ENCODE measurements at places on chromosomes 3 and 15. TPM values are rescaled to one million over a fixed set of nuclear protein-coding genes. Genes with fewer than 3 reads are reported as not detected.

Gene GRIP2
- total RNA-seq, result not detected

Gene CPNE4
- total RNA-seq, result 0.35 TPM

Gene ROPN1
- total RNA-seq, result not detected

Gene MYO5C
- 18.3 TPM for total RNA-seq

GRCh38 chr15:60313906-60314305, 83.9 kb downstream of the ANXA2 start:
- DNase-seq, result no peak

- peak; percentile 2 for DNase-seq
Observed at GRCh38 chr15:77569729-77570125, 63.0 kb downstream of the LINGO1 start.

GRCh38 chr3:105139881-105140560, 226.7 kb upstream of the ALCAM start:
- no peak for DNase-seq

- no peak for DNase-seq
Observed at GRCh38 chr3:56819016-56819809, 17.5 kb upstream of the ARHGEF3 start.

DNA sequence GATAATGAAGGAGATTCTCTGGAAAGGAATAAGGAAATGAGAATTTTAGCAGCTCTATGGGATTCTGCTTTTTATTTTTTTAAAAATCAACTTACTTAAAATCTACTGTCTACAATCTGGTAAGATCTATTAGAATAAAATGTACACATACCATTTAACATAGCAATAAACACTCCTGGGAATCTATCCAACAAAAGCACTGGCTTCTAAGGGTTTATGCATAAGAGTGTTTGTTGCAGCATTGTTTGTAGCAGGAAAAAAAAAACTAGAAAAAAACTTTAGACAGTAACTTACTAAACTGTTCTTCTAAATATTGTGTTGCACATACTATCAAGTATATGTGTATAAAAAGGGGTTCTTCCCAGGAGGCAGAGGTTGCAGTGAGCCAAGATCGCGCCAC, 15.7 kb upstream of the RBP1 start:
- DNase-seq, result peak; percentile 52

- no peak for DNase-seq
Observed at GRCh38 chr3:129567176-129567705, 24.3 kb downstream of the H1-8 start.

DNA sequence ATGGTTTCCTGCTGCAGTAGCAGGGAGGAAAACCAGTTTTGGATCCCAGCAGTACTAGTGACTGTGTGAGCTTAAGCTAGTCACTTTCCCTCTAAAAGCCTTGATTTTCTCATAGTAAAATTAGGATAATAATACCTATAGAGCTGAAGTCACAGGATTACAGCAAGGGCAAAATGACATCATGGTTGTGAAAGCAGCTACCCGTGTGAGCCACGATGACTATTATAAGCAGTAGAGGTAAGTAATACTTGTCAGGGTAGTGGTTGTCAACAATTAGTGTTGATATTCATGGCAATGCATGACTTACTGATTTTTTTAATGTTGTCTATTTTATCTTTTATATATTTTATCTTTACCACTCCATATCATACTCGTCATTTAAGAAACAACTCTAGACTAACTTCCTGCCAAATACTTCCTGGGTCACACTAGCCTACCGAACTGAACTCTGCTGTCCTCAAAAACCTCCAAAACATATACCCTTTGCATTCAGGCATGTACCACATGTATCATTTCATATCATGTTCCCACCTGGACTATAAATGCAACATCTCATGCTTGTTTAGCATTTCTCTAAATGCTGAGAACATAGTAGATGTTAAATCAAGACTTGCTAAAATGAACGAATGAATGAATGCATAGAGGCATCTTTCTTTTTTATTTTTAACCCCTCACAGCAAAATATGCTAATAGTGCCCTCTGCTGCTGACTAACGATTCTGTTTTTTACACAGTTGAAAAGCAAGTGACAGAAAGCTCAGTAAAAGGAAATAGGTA, 172.6 kb downstream of the P3H2 start:
- peak; percentile 57 for DNase-seq

GRCh38 chr3:178845420-178846118, 226.0 kb downstream of the ZMAT3 start:
- DNase-seq, result peak; percentile 18

- no peak for DNase-seq
Observed at GRCh38 chr15:83711236-83711635, 57.3 kb downstream of the ADAMTSL3 start.

DNA sequence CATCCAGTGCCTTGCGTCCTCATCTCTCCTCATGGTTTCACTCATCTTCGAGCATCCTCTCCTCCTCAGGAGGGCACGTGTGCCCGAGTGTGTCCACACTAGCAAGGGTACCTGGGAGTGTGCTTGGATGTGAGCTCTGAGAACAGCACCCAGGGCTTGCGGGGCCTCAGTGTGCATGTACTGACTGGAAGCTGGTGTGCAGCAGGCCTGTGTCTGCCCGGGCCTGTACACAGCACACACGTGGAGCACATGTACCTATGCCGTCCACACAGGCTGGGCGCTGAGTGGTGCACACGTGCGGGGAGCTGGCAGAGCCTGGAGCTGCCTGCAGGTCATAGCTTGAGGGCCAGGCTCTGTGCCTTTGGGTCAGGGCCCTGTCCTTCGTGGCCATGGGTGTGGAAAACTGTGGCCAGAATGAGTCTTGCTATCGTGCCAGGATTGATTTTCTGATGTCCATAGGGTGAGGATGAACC, 34.9 kb downstream of the TSPAN3 start:
- DNase-seq, result no peak

- peak; percentile 69 for DNase-seq
Observed at GRCh38 chr3:142027735-142028134, 121.6 kb downstream of the TFDP2 start.

- DNase-seq, result no peak
Observed at GRCh38 chr3:154011036-154011435, 110.2 kb upstream of the ARHGEF26 start.

DNA sequence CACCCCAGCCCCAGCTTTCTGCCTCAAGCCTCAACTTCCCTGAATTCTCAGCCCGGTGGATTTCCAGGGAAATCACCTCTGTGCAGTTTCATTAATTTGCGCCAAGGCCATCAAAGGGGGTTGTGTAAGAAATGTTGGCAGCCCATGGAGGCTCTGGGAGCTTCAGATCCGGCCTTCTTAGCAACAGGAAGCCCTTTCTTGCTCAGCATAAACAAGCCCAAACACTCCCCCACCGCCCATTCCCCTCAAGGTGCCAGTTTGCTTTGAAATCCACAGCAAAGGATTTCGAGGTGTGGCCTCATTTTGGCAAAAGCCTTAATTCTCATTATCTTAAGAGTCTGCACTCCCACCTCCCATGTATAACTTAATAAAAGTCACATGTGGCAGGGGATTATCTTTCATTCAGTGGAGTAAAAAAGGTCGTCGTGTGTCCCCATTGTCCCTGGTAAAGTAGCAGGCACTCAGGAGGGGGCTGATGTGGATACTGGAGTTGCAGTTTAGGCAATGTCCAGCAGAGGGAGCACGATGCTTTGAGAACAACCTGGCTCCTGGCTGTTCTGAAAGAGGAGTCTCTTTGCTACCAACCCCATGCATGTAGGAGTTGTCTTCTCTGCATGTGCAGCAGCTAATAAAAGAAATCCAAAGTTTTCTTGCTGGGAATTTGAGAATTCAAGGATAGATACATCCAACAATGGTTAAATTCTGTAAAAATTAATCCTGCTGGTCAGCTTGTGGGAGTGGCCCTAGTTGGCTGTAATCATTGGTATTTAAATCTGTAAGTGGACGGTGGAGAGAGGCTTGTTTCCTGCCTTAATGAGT, 39.5 kb downstream of the EBLN2 start:
- DNase-seq, result peak; percentile 68
